ENCODE measurements at places on chromosomes 1 and 21. TPM values are rescaled to one million over a fixed set of nuclear protein-coding genes. Genes with fewer than 3 reads are reported as not detected.

Gene RGS7
- total RNA-seq: 2.7 TPM

Gene SPRR1A
- not detected for total RNA-seq

Gene ADGRB2
- total RNA-seq: 8.2 TPM

Gene SELP
- total RNA-seq: 1.4 TPM

Gene CATSPERE
- 1.7 TPM for total RNA-seq
